ENCODE measurements at places on chromosomes 1 and 21. TPM values are rescaled to one million over a fixed set of nuclear protein-coding genes. Genes with fewer than 3 reads are reported as not detected.

The SERPINC1 gene
- not detected for total RNA-seq

The S100A7 gene
- total RNA-seq = not detected

The NR5A2 gene
- 2.2 TPM for total RNA-seq

The CRYBG2 gene
- total RNA-seq = 0.29 TPM

All from metanephros (tissue), 2 donors.